Neuronal stem cell (in vitro differentiated cells): ENCODE measurements at places on chromosomes 11 and 22.

- DNase-seq = peak; percentile 72
Observed at GRCh38 chr11:77187776-77188632, 60.0 kb downstream of the MYO7A start.

DNA sequence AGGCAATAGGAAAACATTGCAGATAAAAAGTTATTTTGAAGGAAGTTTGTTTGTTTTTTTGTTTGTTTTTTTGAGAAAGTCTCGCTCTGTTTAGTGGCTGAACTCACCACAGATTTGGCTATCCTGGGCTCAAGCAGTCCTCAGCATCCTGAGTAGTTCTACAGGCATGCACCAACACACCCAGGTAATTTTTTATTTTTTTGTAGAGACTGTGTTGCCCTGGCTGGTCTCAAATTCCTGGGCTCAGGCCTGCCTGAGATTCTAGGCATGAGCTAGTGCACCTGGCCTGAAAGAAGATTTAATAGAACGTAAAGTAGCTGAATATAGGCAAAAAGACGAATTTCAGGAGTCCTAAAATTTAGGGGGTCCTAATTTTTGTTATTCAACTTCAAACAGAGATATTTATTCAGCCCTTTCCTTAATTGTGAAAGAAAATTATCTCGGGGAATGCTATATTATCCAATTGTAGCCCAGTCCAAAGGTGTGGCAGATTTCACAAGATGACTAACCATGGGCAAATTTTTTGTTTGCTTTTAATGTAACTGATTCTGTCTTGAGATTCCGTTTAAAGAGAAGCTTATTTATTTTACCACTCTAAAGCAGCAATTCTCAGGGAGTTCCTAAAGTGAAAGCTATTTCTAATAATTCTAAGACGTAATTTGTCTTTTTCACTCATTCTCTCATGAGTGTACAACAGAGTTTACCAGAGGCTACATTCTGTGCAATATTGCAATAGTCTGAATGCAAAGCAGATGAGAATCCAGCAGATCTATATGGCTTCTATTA is 940 bp downstream of the IL18 start:
- no peak for DNase-seq

- no peak for DNase-seq
Observed at GRCh38 chr11:117519170-117519569, 191.5 kb downstream of the CEP164 start.

DNA sequence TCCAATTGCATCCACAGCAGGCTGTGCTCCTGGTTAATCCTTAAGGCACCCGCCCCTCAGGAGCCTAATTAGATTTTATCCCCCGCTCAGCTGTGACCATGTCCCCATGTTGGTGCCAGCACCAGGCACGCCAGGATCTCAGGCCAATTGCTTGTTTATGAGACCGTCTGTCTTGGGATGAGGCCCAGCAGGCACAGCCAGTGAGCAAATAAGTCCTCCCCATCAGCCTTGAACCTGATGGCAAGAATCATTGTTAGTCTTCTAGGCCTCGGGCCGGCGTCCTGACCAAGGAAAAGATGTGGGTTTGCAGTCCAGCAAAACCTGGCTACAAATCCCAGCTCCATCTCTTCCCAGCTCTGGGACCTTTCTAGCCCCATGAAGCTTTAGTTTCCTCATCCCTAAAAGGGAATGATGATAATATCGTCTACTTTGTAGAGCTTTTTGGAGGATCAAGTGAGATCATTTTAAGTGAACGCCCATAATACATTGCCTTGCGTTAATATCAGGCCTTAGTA is 57.3 kb downstream of the TP53I11 start:
- DNase-seq = no peak

DNA sequence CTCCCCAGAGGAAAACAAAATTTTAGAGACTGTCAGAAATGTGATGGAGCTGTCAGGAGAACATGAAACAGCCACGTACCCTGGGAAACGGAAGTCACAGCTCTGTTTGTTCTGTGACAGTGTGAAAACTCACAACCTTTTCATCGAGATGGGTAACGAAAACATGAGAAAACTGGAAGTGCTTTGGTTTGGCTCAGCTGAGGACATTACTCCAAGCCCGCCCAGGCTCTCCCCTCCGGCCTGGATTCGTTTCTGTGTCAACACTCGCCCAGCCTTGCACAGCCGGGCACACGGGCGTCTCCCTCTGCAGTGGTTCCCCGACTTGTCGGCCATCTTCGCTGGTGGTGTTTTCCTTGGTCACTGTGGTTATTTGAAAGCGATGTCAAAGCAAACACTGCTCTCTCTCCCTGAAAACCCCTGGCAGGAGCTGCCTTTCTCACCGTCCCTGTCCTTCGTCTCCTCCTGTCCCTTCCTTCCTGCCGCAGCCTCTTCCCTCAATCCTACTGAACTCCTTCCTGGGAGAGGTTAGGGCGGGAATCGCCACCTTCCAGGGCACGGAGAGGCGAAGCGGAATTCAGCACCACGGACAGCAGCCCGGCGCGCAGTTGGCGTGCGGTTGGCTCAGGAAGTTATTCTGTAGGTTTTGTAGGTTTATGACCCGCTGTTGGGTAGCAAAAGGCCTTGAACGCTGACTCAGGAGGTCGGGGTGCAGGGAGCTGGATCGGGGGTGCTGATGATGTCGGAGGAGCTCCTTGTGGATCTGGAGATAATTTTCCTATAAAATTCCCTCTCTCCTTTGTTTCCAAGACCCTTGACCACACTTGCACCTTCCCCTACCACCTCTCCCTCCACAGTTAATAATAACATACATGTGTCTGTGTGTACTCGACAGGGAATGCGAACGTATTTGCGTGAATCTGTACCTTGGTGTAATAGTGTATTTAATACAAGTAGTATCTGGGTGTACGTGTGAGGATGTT is 13.1 kb upstream of the RPS19BP1 start:
- peak; percentile 73 for DNase-seq

DNA sequence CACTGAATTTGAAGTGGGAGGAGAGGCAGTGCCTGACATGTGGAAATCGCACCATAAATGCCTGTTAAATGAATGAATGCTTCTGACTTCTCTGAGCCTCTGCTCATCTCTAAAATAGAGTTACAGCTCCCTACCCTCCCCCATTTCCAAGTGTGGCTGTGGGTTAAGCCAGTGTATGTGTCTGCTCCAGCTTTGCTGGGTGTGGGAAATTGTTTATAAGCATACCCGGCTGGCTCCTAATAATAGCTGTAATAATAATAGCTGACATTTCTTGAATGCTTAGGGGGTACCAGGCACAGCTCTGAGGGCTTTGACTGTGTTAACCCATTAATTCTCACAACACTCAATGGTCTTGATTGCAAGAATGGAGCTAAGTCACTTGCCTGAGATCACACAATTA is 7.0 kb upstream of the FCHSD2 start:
- DNase-seq = no peak

- DNase-seq = no peak
Observed at GRCh38 chr22:38403812-38404211, 51.2 kb downstream of the KCNJ4 start.

- DNase-seq = no peak
Observed at GRCh38 chr11:30453705-30454104, 130.8 kb downstream of the ARL14EP start.

DNA sequence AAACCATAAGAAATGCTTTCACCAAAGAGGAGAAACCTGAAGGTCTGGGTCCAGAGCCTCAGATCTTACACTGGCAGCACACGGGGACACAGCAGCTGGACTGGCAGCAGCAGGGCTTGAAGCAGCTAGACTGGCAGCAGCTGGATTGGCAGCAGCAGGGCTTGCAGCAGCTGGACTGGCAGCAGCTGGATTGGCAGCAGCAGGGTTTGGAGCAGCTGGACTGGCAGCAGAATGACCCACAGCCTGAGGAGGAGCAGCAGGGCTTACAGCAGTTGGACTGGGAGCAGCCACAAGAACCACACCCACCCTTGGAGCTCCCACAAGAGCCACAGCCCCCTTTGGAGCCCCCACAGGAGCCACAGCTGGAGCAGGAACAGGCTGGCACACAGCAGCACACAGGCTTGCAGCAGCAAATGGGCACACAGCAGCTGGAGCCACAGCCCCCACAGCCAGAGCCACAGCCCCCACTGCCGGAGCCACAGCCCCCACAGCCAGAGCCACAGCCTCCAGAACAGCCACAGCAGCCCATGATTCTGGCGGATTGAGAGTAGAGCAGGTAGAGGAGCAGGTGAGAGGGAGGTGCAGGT is at the start of gene KRTAP5-11:
Gene KRTAP5-11 (minus strand): TSS at position 567 of the 587 bp plus-strand sequence. CDS start 38 bp downstream, at position 529.
- no peak for DNase-seq

- no peak for DNase-seq
Observed at GRCh38 chr22:45290410-45290936, 5.7 kb downstream of the UPK3A start.

DNA sequence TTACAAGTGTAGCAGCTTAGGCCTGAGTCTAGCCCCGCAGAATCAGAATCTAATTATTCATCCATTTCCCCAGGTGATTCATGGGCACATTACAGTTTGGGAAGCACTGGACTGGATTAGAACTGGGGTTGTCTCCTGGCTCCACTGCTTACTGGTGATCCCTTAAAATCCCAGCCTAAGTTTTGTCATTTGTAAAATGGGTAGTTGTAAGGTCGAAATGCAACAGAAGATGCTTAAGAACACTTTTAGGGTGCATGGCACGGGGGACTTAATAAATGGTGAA is 1.3 kb downstream of the STX3 start:
- no peak for DNase-seq

- DNase-seq = no peak
Observed at GRCh38 chr11:1348146-1348795, 38.8 kb upstream of the TOLLIP start.

DNA sequence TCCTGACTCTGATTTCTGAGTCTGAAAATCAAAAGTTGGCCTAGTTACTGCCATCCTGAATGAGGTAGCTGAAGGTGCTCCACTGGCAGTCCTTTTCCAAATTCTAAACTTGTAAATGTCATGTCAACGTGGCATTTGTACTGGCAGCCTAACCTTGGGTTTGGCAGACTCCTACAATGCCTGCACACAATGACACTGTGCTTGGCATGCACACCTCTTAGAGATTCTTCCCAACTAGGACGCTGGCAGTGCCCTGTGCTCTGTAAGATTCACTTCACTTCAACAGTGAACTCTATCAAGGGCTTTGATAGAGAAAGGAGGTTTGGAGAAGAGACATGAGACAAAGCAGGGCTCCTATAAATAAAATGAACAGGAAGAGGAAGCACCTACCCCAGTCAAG is 21.9 kb upstream of the PPP2R1B start:
- no peak for DNase-seq

GRCh38 chr11:113531083-113531482 is 55.9 kb upstream of the DRD2 start:
- DNase-seq = no peak

- DNase-seq = peak; percentile 45
Observed at GRCh38 chr11:101860696-101861427, 53.9 kb upstream of the CEP126 start.

GRCh38 chr11:13238879-13239514 is 38.6 kb upstream of the BMAL1 start:
- DNase-seq = no peak

- no peak for DNase-seq
Observed at GRCh38 chr11:28528217-28528616, 420.0 kb downstream of the METTL15 start.

- DNase-seq = no peak
Observed at GRCh38 chr11:123682696-123683410, 28.4 kb upstream of the SCN3B start.

GRCh38 chr11:58917159-58917783 is 22.0 kb upstream of the GLYATL1 start:
- no peak for DNase-seq

DNA sequence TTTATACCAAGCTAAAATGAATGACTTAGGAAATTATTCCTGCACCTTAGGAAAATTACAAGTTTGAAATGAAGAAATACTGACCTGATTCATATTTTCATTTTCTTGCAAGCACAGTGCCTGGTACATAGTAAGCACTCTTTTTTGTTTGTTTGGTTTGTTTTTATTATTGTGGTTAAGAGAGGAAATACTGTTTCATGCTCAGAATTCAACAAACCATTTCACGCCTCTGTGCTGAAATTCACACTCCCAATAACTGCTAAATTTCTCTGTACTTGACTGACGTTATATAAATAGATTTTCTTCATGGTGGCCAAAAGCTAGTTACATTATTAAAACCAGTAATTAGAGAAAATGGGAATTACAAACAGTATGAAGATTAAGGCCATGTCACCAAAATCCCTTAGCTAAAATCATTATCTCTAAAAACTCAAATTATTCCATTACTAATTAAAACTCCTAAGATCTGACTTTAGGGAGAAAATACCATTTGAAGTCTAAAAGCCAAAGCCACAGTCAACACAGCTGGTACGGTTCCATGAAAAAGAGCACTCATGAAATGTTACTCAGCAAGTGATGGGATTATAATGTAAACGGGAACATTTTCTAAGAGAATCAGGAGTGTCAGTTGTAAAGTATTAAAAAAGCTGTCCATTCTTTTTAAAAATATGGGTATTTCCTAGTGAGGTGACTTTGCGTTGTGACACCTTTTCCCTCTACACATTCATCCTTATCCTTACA is 77.8 kb upstream of the DDI1 start:
- no peak for DNase-seq

- no peak for DNase-seq
Observed at GRCh38 chr11:78438298-78438975, 20.8 kb upstream of the GAB2 start.

DNA sequence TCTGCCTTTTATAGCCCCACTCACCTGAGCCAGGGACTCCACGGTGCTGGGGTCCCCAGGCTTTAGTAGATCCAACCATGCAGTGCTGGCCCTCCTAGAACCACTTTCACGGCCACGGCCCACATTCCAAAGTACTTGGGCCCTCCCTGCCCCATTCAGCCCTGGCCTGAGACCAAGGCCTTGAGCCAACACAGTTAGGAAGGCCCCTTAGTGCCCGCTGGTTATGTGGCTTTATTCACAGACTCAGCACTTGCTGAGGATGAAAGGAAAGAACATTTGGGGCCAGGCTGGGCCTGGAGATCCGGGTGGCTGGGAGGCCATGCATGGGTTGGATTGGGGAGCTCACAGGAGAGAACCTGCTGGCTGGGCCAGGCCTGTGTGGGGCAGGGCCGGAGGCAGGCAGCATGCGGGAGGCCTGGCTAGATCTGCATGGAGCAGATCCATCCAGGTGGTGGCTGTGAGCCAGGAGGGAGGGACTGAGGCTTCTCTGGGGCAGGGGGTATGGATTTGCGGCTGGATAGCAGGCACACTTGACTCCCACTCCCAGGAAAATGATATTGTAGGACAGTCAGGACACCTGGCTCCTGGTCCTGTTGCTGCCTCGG is 12.6 kb downstream of the CHRM1 start:
- no peak for DNase-seq

GRCh38 chr22:35879351-35879750 is 149.3 kb downstream of the RBFOX2 start:
- DNase-seq = no peak

DNA sequence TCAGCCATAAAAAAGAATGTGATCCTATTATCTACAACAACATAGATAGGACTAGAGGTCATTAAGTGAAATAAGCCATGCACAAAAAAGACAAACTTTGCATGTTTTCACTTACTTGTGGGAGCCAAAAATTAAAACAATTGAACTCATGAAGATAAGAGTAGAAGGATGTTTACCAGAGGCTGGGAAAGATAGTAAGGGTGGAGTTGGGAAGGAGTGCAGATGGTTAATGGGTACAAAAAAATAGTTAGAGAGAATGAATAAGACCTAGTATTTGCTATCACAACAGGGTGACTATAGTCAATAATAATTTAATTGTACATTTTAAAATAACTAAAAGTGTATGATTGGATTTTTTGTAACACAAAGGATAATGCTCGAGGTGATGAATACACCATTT is 27.2 kb upstream of the IL10RA start:
- no peak for DNase-seq

GRCh38 chr11:8218840-8219239 is 44.8 kb downstream of the LMO1 start:
- DNase-seq = no peak

GRCh38 chr11:117589063-117589462 is 208.0 kb downstream of the DSCAML1 start:
- DNase-seq = no peak

- DNase-seq = no peak
Observed at GRCh38 chr11:2963112-2963754, 28.9 kb downstream of the NAP1L4 start.
